BJ (cell line): ENCODE measurements at places on chromosomes 12 and 14. TPM values are rescaled to one million over a fixed set of nuclear protein-coding genes. Genes with fewer than 3 reads are reported as not detected.

Gene P2RX2
- polyA plus RNA-seq, result not detected in 2 replicates

Gene SRGAP1
- 15.7 and 19.3 TPM in 2 replicates for polyA plus RNA-seq

Gene PTPRO
- 0.23 and 0.60 TPM in 2 replicates for polyA plus RNA-seq

Gene EEA1
- 4.9 and 11.9 TPM in 2 replicates for polyA plus RNA-seq

Gene ATXN7L3B
- 18.8 and 25.2 TPM in 2 replicates for polyA plus RNA-seq

GRCh38 chr14:61271552-61271951, 9.6 kb downstream of the TMEM30B start:
- no peak for DNase-seq

DNA sequence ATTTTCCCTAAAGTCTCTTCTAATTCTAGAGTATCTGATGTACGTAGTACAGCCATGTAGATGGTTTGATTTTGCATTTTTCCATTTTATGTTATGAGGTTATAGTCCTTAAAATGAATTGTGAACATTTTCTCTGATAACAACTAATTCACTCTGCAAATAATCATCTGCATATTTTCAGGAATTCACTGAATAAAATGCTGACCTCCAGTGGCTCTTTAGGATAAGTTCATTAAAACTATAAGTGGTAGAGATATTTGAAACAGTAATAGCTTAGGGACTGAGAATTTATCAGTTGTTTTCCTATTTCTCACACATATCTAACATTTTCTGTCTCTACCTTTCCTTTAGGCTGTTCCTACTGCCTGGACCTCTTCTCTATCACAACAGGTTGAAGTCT, 4.4 kb downstream of the MSRB3 start:
- DNase-seq, result no peak

GRCh38 chr12:89468648-89469326, 55.8 kb downstream of the GALNT4 start:
- no peak for DNase-seq

- no peak for DNase-seq
Measured at GRCh38 chr12:49967777-49968250, 4.9 kb upstream of the AQP6 start.

- DNase-seq, result no peak
Measured at GRCh38 chr12:39588348-39588747, 31.3 kb downstream of the ABCD2 start.

- DNase-seq, result no peak
Measured at GRCh38 chr14:96776791-96777190, 20.4 kb upstream of the VRK1 start.

DNA sequence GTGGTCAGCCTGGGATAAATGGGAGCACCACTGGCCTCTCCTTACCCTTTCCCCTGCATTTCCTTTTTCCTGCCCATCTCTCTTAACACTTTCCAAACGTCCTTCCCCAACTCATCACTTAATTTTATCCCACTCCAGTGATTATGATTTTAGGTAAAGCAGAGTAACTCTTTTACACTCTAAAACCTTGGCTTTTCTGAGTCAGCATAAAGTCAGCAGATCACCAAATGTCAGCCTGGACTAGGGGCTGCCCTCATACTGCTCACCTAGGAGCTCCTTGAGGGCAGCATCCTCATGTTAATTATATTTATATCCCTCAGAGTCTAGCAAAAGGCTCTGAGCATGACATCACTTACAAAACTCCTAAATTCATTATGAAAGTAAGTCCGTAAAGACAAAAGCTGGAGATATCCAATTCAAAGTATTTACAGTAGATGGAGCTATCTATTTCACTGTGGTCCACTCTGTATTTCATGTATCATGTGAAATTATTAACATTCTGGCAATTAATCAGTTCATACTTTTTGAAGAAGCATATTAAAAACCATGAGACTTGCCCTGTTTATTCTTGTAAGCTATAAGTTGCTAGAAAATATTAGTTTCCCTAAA, 17.0 kb upstream of the DICER1 start:
- DNase-seq, result no peak

GRCh38 chr14:102457509-102457908, 52.1 kb downstream of the ANKRD9 start:
- no peak for DNase-seq

DNA sequence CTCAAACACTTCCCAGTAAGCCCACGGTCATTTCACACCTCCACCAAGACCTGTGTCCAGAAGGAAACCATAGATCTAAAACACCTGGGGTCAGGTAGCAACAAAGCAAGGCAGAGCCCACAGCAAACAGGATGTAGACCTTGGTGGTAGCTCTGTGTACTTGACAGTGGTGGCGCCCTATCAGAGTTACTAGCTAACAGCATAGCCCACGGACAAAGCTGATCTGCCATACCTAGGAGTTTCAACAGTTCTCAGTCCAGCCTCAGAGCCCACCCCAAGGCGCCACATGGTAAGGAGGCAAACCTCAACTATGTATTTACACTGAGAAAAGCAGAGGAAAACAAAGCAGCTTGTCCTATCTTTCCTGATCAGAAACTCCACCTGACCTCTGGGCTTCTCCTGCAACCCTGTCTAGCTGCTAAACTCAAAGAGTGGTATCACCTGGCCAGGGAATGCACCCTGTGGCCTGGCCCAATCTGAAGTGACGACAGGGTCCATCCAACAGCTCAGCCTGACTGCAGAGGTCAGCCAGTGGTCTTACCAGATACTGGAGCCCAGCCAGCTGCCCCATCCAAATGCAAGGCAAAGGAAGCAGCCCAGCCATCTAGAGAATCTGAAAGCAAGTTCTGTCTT, 46.3 kb downstream of the STON2 start:
- DNase-seq, result no peak

DNA sequence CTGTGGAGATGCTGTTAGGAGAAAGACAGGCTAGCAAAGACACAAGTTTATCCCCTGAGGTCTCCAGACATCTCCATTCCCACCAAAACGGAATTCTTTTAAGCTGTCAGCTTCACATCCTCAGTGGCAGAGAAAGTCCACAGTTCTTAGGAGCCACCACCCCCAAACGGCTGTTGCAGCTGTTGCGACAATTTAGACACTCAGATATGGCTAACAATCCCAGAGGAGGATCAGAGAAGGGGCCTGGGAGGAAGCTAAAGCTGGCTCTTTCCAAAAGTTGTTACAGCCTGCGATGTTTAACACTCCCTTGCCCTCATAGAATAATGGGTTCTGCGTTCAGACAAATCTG, 1.9 kb upstream of the ATP5MC2 start:
- no peak for DNase-seq

DNA sequence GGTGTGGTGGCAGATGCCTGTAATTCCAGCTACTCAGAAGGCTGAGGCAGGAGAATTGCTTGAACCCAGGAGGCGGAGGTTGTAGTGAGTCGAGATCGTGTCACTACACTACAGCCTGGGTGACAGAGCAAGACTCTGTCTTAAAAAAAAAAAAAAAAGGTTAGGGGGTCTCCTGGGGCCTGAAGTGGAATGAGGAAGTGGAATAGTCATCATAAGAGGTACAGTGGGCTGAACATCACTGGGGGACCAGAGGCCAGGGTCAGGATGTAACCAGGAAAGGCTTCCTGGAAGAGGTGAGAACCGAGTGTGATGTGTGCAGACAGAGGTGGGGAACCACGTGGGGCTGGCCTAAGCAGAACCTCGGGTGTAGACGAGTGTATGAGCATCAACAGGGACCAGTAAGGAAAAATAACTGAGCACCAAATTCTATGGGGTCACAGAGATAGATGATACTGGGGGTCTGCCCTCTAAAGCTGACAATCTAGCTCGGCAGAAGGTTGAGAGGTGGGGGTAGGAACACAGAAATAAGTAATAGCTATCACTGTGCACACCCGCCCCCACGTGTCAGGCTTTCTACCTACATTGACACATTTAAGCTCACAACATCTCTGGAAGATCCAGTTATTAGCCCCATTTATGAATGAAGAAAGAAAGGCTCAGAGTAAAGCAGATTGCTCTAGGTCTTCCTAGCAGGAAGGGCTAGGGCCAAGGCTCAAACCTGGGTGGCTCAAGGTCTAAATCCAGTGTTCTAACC, 5.0 kb upstream of the COX6A1 start:
- DNase-seq, result no peak
